ENCODE measurements at places on chromosomes 5 and 9.

GRCh38 chr5:74772359-74772758, 5.3 kb downstream of the NSA2 start:
- no peak for DNase-seq

GRCh38 chr9:129964901-129965734, 77.9 kb downstream of the FNBP1 start:
- DNase-seq = no peak

DNA sequence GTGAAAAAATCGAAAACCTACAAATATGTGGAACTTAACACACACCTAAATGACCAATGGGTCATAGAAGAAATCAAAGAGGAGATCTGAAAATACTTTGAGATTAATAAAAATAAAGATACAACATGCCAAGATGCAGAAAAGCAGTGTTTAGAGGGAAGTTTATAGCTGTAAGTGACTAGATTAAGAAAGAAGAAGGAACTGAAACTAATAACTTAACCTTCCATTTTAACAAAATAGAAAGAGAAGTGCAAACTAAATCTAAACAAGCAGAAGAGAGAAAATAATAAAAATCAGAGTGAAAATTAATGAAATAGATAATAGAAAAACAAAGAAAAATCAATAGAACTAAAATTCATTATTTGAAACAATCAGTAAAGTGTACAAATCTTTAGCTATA, 103.0 kb upstream of the MAMDC2 start:
- DNase-seq = no peak

- DNase-seq = peak; percentile 97
Measured at GRCh38 chr9:129835128-129835859, at the start of the genes C9orf78 and USP20. Gene C9orf78, minus strand, starts transcription at chr9:129835275. Its CDS starts 54 bp downstream, at chr9:129835221. Gene USP20, plus strand, starts transcription at chr9:129835458. Its CDS starts 17,098 bp downstream, at chr9:129852556.

DNA sequence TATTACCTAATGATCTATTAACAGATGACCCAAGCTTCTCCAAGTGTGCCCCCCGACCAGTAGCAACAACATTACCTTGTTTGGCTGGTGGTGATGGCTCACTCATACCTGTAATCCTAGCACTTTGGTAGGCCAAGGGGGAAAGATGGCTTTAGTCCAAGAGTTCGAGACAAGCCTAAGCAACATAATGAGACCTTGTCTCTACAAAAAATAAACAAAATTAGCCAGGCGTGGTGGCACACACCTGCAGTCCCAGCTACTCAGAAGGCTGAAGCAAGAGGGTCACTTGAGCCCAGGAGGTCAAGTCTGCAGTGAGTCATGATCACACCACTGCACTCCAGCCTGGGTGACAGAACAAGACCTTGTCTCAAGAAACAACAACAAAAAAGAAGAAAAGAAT, 62.9 kb downstream of the GCNT1 start:
- no peak for DNase-seq

DNA sequence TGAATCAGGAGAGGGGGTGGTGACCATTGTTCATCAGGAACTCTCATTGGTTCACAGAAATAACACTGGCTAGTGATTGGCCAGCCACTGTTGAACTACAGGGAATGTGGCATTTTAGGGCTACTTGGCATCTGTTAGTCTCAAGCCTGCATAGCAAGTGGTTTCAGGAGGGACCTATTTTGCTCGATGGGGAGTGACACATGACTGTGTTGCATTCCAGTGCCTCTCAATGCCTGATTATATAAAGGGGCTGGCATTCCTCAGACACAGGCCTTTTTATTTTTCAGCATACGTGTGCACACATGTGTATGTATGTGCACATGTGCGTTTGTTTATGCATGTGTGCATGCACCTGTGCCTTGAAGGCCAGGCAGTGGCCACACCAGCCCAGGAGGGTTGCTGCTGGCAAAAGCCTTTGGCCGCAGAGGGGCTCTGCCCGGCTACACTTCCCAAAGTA, 23.2 kb downstream of the FGD3 start:
- DNase-seq = no peak

DNA sequence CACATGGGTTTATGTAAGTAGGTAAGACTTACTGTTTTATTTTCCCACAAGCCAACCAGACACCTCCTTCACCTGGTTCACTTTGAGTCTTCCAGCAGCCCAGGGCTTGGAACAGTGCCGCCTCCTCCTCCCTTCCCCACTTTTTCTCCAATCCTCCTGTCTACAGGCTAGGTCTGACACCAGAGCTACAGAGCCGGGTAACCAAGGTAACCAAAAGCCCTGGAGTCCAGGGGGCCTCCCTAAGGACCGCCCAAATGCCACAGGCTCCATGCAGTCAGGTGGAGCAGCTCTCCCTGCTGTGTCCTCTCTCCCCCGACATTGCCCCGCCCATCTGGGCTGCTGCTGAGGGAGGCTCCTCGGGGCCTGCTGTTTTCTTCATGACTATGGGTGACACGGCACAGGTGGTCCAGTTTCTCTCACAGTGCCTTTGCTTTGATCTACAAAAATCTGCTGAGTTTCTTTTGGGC, 138.0 kb upstream of the EFNA5 start:
- no peak for DNase-seq

DNA sequence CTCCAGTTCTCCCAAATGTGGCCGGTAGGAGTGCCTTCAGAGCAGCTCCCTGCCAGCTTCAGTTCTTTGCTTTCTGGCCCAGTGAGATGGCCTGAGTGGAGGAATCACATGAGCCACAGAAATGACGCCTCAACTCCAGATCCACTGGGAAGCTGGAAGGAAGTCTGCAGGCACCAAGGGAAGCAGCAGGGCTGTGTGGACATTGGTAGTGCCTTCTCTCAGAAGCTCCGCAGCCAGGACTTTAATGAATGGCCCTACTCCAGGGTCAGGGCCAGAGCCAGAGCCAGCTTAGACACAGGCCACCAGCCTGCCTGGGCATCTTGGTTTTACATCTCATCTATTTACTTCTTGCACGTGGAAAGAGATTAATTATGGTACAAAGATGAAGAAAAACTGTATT, 12.0 kb upstream of the PSMB7 start:
- DNase-seq = no peak

- DNase-seq = no peak
Measured at GRCh38 chr5:153147891-153148623, 342.4 kb upstream of the GRIA1 start.

DNA sequence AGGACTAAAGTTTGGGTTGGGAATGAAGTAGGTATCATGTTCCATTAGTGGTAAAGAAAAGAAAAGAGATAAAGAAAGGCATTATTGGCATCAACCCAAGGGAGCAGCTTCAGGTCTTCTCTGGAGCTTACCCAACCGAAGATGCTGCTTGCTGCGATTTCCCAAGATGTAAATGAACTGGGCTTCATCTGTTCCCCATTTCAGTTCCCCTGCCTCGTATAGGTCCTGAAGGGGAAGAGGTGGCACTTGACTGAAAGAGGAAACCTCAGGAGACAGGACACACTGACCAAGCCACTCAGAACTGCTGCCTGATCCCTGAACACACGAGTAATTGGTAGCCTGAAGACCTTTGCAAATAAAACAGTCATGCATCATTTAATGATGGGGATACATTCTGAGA, 24.6 kb downstream of the ANXA6 start:
- DNase-seq = no peak

- no peak for DNase-seq
Measured at GRCh38 chr9:113677569-113677968, 198.5 kb upstream of the ZNF618 start.

DNA sequence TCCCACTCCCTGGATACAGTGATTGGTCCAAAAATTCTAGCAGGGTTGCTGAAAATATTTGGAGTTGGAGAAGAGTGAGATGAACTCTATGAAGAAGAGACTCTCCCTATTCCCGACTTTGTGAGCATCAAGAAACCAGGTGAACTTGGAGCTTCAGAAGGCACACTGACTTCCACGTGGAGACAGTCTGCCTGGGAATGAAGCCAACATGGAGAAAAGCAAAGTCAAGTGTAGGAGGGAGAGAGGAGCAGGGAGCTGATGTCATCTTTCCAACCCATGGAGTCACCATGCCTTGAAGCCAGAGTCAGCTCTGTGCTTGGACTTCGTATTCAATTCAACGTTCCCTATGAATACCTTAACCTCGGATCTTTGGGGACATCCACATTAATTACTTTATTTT, 125.1 kb downstream of the NPR3 start:
- no peak for DNase-seq

DNA sequence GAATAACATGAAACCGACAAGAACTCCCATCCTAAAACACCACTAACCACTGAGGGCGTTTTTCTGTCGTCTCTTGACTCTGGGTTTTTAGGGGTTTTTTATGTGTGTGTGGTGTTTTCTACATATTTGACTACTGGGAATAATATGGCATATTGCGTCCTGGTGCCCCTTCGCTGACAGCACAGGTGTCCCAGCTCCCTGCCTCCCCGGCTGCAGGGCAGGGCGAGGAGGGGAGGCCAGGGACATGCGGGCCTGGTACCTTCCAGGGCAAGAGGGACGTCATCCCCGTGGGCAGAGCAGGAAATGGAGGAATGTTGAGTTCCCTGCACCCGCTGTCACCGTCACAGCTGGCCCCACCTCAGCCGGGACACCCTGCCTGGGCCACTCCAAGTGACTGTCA, 34.8 kb downstream of the VAV2 start:
- DNase-seq = no peak

DNA sequence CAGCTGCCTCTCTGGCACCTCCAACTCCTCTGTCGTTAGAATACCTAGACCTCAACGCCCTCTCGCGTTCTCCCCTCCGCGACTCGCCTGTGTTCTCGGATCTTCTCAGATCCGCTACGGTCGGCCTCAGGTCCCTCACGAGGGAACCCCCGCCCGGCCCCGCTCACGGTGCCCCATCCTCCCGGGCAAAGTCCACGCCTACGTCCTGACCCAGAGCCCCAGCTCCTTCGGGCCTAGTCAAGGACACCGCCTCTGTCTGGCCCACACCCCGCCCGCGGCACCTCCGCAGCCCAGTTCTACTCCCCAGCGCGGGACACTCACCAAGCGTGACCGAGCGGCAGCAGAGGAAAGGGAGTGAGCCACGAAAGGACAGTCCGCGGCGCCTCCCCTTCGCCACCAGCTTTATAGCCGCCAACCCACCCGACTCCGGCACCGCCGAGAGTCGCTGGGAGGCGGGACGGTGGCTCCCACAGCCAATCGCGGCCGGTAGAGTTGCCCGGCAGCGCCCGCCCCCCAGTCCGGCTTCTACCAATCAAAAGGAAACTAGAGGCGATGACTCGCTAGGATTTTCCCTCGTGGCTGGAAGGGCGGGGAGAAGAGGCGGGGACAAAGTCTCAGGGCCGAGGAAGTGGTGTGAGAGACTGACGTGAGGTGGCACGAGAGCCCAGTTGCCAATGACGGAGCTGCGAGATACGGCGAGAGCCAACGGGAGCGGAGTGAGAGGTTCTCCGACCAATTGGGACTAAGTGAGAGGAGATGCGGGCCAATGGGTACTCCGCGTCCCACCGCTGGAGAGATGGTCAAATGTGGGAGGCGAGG, at the start of gene HMGCS1:
Gene HMGCS1 (minus strand): TSS at position 378 of the 819 bp plus-strand sequence. CDS start 14,447 bp downstream, outside the sequence.
- peak; percentile 97 for DNase-seq

Data from stimulated activated CD4-positive, alpha-beta T cell treated with anti-CD3 and anti-CD28 coated beads, Interleukin-2, amount 100 ng/mL, for 4 hours (primary cell).